ENCODE measurements at places on chromosomes 12 and 14.
A peak's percentile ranks its signal among the peaks of the same experiment; 100 is the strongest.

DNA sequence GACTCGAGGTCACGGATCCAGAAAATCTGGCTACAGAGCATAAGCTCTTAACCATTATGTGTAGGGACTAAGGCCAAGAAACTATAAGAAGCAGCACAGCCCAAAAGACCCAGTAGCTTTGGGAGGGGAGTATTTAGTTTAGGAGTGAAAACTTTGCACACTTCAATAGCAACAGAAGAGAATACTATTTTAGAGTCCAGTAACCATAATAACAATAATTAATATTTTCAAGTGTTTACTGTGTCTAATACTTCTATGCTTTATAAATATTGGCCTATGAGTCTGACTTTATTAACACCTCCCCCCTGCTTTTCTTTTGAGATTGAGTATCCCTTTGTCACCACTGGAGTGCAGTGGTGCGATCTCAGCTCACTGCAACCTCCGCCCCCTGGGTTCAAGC is 82.8 kb downstream of the SUDS3 start:
- DNase-seq = no peak

DNA sequence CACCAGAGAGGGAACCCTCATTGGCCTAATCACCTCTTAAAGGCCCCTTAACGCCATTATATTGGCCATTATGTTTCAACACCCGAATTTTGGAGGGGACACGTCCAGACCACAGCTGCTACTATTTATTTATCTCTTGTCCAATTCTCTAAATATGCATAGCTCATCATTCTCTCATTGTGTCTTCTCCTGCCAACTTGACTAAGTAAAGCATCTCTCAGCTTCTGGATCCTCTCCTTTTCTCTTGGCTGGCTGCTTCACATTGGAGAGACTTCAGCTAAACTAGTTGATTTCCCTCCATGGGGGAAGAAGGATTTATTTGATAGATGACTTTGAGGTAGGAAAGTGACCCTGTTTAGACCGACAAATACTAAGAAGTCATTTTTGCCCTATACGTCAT is 120.4 kb upstream of the KRR1 start:
- DNase-seq = no peak

- no peak for DNase-seq
Measured at GRCh38 chr14:91405241-91405721, 12.3 kb downstream of the CCDC88C start.

DNA sequence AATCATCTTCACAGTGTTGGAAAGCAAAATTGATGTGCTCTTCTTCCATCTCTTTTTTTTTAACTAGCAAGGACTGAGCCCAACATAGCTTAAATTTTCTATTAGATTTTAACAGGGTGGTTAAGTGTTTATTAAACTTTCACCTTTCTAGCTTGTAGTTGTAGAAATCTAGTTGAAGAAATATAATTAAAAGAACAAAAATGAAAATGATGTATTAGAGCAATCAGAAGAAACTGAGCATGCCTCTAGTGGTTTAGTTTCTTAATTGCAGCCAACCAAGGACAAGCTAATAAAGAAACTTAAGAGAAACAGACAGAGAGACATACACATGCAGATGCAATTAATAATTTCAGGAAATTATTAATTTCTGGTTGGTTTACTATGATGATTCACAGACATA is 673.0 kb upstream of the LMO3 start:
- no peak for DNase-seq

DNA sequence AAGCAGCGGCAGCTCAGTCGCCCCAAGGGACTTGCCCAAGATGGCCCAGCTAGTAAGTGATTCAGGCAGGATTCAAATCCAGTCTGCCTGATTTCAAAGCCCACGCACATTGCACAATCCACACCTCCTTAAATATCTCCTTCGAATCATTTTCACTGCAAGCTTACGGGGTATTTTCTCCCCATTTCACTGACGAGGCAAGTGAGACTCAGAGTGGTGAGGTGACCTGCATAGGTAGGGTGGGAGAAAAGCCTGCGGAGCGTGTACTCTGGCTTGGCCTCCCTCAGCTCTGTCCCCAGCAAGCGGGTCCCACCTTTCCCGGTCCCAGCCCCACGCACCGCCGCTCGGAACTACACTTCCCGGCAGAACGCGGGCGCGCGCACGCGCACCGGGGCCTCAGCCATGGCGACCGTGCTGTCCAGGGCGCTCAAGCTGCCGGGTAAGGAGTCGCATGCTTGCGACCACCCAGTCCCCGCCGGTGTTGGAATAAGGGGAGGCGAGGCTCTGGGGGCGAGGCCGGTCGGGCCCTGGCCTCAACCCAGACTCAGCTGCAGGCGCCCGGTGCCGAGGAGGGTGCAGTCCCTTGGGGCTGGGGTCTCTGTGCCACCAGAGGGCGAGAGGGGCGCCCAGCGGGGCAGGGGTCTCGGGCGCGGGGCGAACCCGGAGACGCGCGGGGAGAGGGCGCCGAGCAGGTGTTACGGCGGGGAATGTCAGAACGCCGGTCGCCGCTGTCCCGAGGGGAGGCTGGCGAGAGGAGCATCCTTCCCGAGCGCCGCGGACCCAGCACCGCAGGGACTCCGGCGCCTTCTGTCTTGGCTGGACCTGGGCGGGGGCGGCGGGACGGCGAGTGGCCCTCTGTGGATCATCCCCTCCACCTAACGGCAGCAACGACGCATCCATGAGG is at the start of gene FAM234B:
TSS of gene FAM234B (plus strand) at position 380 of the 904 bp plus-strand sequence. CDS start at position 403, 23 bp downstream.
- DNase-seq = peak; percentile 87

DNA sequence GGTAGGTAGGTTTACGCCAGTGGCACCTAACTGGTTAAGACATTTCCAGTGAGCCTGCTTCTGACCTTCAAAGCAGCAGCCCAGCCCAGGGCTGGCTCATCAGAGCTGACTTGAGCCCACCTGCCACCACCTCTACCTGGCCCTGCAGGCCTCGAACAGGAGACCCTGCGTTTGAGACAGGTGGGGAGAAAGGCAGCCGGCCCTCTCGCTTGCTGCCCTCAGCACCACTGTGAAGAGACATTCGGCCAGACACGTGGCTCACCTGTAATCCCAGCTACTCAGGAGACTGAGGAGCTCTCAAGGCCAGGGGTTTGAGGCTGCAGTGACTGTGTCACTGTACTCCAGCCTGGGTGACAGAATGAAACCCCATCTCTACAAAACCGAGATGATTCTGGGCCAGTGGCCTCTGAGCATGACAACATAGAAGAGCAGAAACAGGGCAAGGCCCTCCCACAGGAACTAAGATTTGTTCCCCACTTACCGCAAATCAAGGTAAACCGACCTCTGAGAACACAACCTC is 74.2 kb downstream of the TESC start:
- no peak for DNase-seq

DNA sequence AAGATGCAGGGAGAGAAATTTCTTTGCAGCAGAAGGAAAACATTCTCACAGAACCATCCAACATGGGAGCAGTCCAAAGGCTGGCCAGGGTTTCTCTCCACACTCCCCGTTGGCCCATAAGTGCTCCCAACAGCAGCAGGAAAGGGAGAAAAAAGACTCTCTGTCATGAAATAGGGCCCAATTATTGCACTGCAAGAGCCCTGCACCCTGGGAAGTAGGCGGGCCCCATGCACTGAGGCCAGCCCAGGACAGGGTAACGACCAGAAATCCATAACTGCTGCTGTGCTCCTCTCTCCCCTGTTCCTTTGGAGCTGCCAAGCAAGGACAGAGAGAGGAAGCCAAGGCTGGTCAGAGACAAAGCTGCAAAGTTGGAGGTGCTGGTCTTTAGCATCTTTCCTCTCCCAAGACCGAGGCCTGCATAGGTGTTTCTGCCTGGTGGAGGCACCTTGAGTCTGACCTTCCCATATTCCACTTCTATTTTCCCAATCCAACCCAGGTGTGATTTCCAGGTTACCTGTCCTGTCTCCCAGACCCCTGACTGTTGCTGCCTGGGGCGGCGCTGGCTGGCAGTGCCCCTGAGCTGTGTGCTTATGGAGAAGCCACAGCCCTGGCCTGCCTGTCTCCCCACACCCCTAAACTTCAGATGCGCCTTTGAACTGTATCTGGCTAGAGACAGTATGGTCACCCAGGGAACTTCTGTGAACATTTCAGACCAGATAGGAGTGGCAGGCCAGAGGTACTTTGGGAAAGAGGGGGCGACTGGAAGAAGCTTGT is 6.8 kb downstream of the GALNT16 start:
- no peak for DNase-seq

DNA sequence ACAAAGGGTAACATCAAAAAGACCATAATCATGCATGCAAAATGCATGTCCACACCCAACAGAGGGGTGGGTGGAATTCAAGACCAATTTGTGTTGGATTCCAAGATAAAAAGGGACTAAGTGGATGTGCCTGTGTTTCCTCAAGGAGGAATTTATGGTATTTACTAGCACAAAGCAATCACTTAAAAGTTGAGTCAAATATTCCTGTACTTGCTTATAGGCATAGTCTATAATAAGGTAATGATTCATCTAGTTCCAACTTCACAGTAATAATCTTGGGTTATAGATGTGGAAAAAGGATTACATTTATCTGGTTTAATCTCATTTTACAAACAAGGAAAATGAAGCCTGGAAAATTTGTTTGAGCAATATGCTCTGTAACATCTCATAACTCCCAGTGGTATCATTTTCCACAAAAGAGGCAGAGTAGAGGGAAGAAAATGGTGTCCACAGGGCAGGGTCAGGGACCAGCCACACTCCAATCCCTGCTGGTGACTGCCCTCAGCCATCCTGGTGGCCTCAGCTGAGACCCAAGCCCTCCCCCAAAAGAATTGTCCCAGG is 80.8 kb upstream of the REP15 start:
- no peak for DNase-seq

DNA sequence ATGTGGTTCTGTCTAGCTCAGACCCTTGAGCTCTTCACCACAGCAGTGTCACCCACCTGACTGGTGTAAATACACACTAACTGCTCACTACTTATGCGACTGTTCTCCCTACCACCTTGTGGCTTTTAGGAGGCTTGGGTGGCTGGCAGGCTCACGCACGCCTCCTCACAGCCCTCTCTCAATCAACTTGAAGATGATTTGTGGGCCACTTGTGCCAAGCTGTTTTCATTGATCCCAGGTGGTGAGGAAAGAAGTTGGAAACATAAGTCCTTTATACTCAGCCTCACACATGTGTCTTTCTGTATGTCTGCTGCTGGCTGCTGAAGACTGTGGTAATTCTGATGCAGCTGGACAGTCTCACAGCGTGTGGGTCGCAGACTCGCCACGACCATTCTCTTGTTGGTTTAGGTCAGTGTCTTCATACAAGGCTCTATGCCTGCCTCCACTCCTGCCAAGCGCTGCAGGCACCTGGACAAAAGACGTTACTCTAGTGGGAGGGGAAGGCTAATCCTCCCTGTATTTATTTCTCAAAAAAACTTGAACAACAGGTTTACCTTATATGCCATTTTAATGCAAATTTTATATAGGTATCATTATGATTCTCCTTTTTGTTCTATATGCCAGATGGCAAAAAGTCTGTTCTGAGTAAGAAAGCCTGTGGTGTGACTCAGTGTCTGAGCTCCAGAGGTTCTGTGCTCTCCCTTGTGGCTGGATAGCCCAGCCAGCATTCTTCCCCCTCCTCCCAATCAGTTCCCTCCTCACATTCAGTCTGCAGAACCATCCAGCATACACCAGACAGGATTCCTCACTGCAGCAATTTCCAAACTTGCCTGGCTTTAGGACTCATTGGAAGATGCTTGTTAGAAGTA is 115.6 kb downstream of the DIP2B start:
- no peak for DNase-seq

- DNase-seq = no peak
Measured at GRCh38 chr14:57209561-57209960, 59.1 kb downstream of the EXOC5 start.

DNA sequence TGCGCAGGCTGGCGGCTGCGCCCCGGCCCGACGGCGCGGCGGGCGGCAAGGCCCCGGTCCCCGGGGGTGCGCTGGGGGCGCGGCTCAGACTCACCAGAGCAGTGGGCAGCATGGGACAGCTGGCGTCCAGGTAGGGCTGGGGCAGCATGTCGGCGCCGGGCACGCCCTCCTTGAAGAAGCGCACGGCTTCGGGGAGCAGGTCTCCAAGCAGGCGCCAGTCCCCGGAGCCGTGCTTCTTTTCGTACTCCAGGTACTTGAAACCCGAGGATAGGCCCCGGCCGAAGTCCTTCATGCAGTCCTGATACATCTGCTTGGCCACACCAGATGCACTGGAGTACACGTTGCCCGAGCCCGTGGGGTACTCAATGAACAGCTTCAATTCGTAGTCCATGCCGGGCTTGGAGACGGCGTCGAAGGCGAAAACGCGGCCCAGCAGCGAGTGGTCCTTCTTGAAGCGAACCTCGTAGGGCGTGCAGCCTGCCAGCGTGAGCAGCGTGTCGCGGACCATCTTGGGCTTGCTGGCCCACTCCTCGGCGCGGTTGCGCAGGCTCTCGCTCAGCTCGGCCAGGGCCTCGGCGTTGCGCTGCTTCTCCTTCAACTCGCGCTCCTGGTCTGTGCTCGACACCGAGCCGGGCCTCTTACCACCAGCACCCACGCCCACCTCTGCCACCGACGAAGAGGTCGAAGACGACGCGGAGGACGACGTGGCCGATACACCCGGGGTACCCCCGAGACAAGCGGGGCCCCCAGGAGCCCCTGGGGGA is 2.2 kb downstream of the IRF2BPL start:
- DNase-seq = no peak
